ENCODE measurements at places on chromosomes 3 and 15.

GRCh38 chr15:56356616-56357015 is 8.6 kb upstream of the TEX9 start:
- DNase-seq = no peak
- H3K27me3 ChIP-seq = no peaks in the 10 kb centered on the region
- H3K27ac ChIP-seq = no peak overlapping the region
- no peaks in the 10 kb centered on the region for H3K36me3 ChIP-seq

DNA sequence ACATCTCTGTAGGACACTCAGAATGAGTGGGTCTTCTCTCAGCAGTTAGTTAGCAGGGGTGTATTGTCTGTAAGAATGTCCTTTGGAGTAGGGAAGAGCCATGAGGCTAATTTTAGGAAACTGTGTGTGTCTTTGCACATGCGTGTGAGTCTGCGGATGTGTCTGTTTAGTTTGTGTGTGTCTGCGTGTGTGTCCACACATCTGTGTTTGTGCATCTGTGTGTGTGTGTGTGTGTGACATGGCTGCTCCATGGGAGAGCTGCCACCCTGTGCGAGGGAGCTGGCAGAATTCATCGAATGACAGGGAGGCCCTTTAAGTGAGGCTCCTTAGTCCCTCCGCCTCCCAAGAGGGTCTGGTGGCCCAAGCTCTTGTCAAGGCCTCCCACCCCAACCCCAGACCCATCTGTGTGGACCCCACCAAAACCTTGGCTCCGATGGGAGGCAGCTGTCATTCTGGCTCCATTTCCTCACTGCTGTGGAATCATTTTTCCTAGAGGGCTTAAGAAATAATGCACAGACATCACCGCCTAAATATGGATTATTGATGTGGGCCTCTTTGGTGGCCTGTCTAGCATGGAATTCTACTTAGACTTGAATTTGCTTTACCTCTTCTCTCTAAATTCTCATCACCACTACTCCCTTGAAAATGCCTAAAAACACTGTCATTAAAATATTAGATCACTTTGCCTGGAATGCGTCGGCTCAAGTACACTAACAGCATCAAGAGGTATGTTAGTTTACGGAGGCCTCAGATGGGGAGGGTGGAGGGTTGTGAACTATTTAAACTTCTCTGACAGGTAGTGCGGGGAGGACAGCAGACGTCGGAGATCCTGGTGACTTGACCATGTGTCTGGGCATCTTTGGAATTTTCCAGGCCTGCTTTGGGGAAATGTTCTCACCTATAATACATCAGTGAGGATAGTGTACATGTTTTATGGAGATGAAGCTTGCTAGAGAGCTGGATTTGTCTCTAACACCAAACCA is 9.4 kb downstream of the ESYT3 start:
- H3K27me3 ChIP-seq = no peaks in the 10 kb centered on the region
- no peaks in the 10 kb centered on the region for H3K4me1 ChIP-seq
- H3K4me3 ChIP-seq = no peak overlapping the region
- H3K27ac ChIP-seq = no peak overlapping the region

GRCh38 chr15:55535436-55535835 is 27.4 kb upstream of the DNAAF4 start:
- no peaks in the 10 kb centered on the region for H3K4me1 ChIP-seq
- H3K36me3 ChIP-seq = no peaks in the 10 kb centered on the region
- no peak overlapping the region for H3K4me3 ChIP-seq
- DNase-seq = no peak
- no peaks in the 10 kb centered on the region for H3K27me3 ChIP-seq

DNA sequence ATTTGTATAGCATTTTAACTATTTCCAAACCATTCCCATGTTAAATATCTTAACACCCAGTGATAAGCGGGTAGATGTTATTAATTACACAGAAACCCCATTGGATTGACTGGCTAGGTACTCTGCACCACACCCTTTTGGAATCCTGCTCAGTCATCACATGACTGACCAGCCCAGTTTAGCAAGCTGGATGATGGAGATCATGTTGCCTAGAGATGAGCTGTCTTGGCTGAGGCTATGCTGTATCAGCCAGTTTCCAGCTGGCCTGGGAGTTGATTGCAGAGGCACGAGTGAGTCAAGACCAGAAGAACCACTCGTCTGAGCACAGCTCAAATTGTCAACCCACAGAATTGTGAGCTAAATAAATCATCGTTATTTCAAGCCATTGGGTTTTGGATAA is 124.6 kb downstream of the ZNF621 start:
- no peak for DNase-seq
- no peak overlapping the region for H3K4me3 ChIP-seq
- H3K27ac ChIP-seq = no peak overlapping the region
- no peaks in the 10 kb centered on the region for H3K36me3 ChIP-seq

DNA sequence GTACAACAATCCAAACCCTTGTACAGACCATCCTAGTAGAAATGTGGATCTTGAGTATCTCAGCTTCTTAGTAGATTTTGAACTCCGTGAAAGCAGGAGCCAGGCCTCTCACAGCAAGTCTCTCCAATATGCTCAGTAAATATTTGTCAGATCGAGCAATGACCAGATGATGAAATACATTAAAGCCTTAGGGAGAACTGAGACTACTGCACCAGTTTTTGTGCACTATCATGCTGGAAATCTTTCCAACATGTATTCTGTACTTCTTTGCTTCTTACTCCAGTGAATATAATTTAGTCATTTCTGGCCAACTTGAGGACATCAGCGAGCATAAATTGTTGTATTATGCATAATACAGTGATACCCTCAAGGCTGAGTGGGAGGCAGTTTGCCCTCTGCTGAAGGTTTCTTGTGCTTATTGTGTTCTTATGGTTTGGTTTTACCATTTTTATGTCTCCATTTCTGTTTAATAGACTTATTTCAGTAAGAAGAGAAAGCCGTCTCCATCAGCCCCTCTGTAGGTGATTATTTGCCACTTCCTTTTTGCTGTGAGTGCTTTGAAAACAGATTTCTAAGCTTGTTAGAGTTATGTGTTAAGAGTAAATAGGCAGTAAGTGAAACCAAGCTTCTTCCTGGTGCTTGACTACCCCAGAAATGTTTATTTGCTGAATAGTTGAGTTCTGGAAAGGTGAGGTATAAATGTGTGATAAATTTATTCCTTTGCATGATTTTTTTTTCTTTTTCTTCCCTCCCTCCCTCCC is 147.1 kb downstream of the PGPEP1L start:
- no peak for DNase-seq
- H3K27me3 ChIP-seq = no peaks in the 10 kb centered on the region
- peaks cover 77% of the 10 kb centered on the region for H3K4me1 ChIP-seq
- peak overlapping the region; percentile 92 for H3K27ac ChIP-seq

- no peak overlapping the region for H3K27ac ChIP-seq
- no peaks in the 10 kb centered on the region for H3K27me3 ChIP-seq
- DNase-seq = no peak
- H3K4me1 ChIP-seq = peaks cover 9% of the 10 kb centered on the region
- H3K4me3 ChIP-seq = no peak overlapping the region
These were observed 34.6 kb downstream of the GLDN start for GRCh38 chr15:51375966-51376640.

GRCh38 chr3:64627471-64628321 is 60.1 kb downstream of the ADAMTS9 start:
- no peaks in the 10 kb centered on the region for H3K4me1 ChIP-seq
- H3K27me3 ChIP-seq = no peaks in the 10 kb centered on the region
- DNase-seq = no peak
- no peak overlapping the region for H3K4me3 ChIP-seq
- no peak overlapping the region for H3K27ac ChIP-seq

GRCh38 chr3:49903451-49904424 is at the start of gene MST1R:
MST1R (minus strand) TSS chr3:49903873; CDS start chr3:49903609, 264 bp downstream.
- no peak within 1 kb of the TSS for H3K27ac ChIP-seq
- peaks cover 25% of the 10 kb centered on the region for H3K4me1 ChIP-seq
- H3K27me3 ChIP-seq = no peaks in the 10 kb centered on the region
- peak; percentile 17 for DNase-seq
- H3K4me3 ChIP-seq = peak within 1 kb of the TSS; percentile 11
- peaks cover under 1% of the 10 kb centered on the region for H3K36me3 ChIP-seq
